ENCODE measurements at places on chromosomes 4 and X.

GRCh38 chrX:153564047-153564606 is 34.8 kb downstream of the CCNQ start:
- DNase-seq: no peak

DNA sequence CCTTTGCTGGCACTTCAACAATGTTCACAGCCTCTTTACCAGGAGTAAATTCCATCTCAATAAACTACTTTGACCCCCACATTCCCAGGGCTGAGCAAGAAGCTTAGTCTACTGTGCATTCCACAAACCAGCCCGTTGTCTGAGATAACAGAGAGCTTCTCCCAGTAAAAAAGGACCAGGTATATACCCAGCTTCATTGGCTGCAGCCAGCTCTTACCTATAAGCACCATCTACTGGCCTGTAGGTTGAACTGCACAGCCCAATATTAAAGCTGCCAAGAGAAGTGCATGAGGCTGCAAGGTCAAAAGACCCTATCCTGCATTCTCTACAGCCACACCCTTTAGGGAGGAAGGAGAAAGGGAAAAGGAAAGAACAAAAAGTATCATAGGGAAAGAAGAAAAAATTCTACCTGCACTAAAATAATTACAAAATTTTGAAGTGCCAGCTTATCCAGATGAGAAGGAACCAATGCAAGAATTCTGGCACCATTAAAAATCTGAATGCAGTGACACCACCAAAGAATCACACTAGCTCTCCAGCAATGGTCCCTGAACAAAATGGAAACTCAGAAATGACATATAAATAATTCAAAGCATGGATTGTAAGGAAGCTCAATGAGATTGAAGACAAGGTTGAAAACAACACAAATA is 45.7 kb upstream of the INTU start:
- no peak for DNase-seq

- DNase-seq: no peak
Observed at GRCh38 chrX:105662248-105662647, 160.1 kb upstream of the NRK start.

DNA sequence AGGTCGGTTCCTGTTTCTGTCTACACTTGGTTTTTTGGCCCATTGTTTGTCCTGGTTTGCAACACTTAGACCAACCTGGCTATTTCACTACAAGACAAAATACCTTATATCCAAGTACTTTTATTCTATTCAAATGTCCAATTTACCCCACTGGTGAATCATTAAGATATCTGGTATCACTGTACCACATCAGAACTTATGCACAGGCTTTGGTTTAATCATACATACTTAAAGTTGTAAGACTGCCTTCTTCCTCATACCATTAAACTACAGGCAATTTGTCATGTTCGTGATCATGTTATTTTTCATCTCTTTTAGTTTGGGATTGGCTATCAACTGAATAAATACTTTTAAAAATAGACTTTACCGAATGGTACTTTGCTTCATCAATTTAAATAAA is 53.0 kb upstream of the ATOH1 start:
- no peak for DNase-seq

DNA sequence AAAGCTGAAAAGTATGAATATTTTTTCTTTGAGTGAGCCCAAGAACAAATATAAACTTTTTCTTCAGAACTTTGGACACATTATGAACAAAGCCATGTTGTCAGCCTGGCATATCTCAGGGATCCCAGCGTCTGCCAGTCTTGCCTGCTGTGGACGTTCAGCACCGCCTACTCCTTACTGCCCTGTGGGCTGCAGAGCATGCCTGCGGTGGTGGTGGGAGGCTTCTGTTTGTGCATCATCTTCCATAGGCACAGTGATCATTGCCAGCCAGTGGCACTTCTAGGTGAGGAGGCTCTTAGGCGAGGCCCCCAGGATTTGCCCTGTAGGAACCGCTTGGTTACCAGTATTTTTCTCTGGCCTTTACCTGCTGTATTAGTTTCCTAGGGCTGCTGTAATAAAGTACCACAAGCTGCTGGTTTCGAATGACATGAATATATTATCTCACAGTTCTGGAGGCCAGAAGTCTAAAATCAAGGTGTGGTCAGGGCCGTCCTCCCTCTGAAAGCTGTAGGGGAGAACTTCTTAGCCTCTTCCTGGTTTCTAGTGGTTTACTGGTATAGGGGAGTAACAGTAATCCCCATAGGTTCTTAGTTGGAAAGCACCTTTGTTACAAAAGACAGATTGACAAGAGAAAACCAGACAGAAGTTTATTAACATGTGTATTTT is 15.4 kb downstream of the ANXA3 start:
- DNase-seq: no peak

DNA sequence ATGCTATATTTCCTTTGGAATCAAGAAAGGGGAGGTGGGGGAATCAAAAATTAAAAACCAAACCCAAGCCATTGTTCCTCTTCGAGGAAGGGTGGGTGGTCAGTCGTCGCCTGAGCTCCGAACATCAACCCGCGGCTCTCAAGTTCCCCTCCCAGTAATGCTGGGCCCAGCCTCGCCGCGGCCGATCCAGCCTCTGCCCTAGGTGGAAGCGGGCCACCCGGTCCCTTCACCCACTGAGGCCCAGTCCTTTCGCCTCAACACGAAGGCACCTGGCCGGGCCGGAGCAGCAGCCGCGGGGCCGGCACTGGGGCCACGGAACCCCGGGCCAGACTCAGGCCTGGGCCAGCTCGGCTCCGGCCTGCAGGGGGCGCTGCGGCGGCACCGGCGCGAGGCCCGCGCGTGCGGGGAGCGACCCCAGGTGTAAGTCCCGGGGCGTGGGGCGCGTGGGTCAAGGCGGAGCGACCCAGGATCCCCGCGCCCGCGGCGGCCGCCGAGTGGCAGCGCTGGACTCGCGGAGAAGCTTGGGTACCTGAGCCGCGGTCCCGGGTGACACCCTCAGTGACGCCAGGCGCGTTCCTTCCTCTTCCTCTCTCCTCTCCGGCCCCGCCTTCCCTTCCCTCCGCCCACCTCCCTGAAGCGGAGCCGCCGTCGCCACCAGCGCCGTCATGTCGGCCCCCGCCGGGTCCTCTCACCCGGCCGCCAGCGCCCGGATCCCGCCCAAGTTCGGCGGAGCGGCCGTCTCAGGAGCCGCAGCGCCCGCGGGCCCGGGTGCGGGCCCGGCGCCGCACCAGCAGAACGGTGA is at the start of gene SEC24B:
Gene SEC24B (plus strand): TSS at position 611 of the 802 bp plus-strand sequence. CDS start 55 bp downstream, at position 666.
- DNase-seq: peak; percentile 76

- DNase-seq: no peak
Observed at GRCh38 chrX:13463608-13464007, 105.8 kb upstream of the EGFL6 start.

DNA sequence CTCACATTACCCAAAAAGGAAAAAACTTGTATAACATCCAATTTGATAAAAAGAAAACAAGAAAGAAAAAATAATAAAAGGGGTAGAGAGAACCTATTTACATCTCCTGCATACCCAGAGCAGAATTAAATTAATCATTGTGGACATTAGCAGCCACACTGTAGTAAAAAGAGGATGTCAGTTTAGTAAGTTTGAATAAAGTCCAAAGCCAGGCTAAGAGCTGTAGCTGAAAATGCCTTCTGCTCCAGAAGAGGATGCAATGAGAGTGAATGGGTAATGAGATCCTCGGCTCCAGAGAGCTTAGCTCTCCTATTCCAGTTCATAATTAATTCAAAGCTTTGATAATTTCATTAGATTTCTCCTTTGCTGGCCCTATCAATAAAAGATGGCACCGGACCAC is 78.2 kb downstream of the SLC10A7 start:
- DNase-seq: no peak

DNA sequence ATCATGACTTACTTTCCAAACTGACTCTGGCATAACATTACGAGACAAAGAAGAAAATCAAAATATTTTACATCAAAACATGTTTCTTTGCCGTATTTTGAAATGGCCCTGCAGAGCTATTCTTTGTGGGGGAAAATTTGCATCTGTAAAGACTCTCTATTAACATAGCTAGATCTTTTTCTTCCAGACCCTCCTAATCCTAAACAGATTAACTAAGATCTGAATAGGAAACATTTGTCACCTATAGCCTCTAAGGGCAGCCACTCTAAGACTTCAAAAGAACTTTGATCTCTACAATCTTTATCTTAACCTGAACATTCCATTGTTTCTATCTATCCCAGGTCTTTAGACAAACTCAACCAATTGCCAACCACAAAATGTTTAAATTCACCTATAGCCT is 176.6 kb upstream of the CENPE start:
- DNase-seq: no peak

DNA sequence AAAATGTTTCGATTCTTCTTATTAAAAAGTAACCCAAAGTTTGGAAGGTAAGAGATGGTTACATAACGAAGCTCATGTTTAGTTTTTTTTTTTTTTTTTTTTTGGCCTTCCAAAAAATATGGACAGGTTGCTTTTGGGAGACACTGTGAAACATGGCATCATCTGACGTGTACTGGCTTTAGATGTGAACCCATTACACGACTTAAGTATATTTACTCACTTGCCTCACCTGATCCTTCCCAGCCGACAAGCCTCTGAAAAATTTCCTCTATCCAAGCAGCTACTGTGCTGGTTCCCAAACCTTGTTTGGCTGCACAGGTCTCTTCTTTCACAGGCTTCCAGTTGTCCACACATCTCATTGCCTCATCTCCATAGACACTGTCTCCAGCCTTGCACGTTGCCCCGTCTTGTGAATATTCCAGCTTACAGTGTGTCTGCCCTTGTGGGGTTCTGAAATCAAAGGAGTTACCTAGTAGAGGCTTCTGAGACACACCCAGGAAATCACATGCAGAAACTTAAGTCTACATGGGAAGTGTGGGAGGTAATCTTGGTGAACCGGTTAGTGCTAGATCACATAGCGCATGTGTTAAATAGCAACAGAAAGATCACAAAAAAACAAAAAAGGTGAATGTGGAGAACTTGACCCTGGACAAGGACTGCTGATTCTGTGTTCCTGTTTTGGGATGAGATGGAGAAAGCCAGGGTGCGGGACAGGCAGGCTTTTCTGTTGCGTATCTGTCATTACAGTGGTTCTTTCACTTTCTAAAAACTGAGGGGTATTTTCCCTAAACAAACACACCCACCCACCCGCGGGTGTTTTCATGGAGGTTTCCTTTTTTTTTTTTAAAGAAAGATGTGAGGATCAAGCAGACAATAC is 328.6 kb downstream of the ARHGAP10 start:
- peak; percentile 68 for DNase-seq

DNA sequence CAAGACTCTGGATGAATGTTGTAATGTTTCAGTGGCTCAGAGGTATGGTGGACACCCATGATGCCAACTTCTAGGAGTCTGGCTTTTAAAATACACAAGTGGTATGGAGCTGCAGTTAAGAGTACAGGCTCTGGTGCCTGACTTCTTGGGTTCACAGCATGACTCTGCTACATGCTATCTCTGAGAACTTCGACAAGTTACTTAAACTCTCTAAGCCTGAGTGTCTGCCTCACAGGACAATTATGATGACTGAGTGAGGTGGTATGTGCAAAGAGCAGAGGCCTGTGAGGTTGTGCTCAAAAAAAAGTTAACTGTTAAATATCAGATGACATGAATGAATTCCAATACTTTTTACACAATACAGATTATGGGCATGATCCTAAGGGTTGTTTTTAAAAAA is 90.9 kb upstream of the SRD5A3 start:
- no peak for DNase-seq

- no peak for DNase-seq
Observed at GRCh38 chr4:153616006-153616555, 68.0 kb upstream of the TLR2 start.

DNA sequence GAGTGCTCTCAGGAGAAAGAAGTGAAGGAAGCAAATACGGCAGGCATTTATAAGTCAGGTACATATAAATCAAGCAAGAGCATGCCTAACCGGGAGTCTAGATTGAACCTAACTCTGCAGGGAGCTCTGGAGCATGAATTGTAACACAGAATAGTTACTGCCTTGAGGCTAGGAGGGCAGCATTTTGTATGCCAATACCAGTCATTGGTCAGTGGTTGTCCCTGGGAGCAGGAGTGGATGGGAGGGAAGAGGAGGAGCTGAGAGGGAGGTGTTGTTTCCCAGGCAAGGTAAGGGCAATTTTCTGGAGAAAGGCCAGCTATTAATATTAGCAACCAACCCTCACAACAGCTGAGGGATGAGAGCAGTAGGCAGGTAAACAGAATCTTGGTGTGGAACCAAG is 224.7 kb upstream of the DCAF8L1 start:
- no peak for DNase-seq

DNA sequence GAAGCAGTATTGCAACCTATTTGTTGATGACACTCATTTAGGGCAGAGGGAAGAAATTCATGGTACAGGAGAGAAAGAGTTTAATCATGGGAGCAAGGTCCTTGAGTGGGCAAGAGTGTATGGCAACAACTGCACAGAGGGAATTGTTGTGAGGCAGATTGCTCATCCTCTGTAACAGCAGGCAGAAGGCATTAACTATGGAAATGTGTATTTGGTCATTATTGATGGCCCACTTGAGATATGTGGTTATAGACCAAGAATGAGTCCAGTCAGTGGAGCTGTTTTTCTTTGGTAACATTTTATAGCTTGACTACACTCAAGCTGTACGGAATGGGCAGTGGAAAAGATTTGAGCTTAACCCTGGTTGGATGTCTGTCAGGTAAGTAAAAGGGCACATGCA is 15.9 kb downstream of the PLRG1 start:
- no peak for DNase-seq

GRCh38 chr4:187962926-187963325 is 32.6 kb upstream of the ZFP42 start:
- DNase-seq: no peak

DNA sequence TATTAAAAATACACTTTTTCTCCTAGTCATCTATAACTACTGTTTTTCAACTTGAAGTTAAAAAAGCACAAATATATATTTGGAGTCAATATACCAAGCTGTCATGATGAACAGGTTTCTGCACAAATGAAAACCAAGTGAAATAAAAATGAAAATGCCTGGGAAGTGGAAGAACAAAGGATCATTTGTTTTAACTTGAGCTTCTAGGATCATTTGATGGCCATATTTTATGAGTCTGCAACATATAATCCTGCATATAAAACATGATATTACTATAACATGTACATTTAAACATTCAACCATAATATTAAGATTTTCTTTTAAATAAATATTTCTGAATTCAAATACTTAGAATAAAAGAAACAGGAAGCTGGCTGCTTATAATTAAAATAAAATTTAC is 8.5 kb upstream of the ARHGEF38 start:
- DNase-seq: no peak

- DNase-seq: no peak
Observed at GRCh38 chr4:81577392-81577791, 105.7 kb upstream of the RASGEF1B start.

DNA sequence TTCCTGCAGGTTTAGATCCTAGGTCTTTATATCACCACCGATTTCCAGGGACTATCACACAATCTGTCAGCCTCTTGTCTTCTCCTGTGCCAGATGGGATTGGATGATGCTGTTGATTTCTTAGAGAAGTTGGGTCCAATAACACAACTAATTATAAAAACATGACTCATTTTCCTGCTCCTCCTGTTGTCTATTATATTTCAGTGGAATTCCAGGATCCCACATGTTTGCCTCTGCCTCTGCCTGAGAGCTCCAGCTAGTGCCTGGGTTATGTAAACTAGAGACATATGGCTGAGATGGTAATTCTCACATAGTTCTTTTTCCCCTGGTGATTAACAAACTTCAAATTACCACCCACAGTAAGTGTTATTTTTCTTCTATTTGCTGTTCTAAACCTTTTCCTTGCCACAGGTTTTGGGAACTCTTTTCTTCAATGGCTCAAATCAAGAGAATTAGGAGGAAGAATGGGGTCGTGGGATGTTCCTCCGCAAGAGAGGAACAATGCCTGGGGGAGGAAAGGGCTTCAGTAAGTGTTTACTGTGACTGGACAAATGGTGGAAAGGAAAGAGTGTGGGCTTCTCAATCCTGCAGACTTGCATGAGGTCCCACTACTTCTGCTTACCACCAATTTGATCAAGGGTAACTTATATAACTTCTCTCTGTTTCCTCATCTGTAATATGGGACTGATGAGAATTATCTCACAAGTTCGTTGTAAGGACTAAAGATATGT is 3.4 kb upstream of the HOPX start:
- no peak for DNase-seq

Measured in T-helper 2 cell (primary cell).